ENCODE measurements at places on chromosomes 3 and 15.

- no peak for DNase-seq
Observed at GRCh38 chr3:159322322-159322939, 520.6 kb downstream of the MFSD1 start.

- no peak for DNase-seq
Observed at GRCh38 chr15:58520464-58520863, 88.7 kb downstream of the LIPC start.

- no peak for DNase-seq
Observed at GRCh38 chr3:66227915-66228314, 7.1 kb downstream of the SLC25A26 start.

GRCh38 chr15:25789616-25789999 is 73.5 kb downstream of the ATP10A start:
- no peak for DNase-seq

DNA sequence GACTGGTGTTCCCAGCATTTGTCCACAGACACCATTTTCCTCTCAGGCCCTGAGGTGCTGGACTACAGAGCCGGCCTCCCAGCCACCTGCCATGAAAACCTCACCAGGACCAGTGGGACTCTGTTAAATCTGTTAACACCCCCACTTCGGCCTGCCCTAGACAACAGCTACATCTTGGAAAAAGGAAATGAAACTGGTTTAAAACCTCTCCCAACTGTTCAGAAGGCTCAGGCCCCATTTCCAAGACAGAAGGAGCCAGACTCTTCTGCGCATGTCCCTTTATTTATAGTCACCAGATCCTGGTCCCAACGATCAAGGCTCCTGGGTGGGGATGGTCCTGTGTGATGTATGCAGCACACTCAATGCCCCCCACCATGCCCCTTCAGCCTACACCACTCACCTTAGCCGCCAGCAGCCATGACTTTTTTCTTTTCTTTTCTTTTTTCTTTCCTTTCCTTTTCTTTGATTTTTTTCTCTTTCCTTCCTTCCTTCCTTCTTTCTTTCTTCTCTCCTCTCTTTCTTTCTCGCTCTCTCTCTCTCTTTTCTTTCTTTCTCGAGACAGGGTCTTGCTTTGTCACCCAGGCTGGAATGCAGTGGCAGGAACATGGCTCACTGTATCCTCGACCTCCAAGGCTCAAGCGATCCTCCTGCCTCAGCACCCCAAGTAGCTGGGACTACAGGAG is 25.5 kb upstream of the FLNB start:
- no peak for DNase-seq

DNA sequence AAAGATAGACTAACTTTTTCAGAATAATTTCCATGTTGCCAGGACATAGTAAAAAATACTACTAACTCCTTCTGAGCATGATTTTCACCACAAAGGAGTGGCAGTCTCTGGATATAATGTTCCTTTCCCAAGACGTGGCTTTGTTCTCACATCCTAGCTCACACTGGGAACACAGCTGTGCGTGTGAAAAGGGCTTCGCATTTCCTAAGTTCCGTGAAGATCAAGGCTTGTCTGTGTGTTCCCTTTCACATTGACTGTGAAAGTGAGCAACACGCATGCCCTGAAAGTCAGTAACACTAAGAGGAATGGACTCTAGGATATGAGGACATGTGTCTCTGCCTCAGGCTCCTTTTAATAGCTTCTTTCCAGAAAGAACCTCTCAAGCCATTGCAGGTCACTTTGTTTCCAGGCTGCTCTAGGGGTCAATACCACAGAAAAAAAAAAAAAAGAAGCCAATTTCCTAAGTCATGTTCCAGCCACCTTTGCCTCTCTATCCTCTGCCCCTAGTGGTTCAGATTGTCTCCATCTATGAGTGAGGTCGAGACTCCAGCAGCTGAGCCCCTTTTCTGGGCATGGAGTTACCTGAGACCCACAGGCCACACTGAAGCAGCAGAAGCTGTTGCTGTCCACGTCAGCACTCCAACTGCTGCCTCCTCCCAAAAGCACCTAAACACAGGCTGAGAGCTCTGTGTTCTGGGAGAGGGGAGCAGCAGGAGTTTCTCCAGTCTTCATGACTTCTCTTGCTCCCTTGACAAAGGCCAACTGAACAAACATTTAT is 355.9 kb downstream of the RSL24D1 start:
- DNase-seq: no peak

DNA sequence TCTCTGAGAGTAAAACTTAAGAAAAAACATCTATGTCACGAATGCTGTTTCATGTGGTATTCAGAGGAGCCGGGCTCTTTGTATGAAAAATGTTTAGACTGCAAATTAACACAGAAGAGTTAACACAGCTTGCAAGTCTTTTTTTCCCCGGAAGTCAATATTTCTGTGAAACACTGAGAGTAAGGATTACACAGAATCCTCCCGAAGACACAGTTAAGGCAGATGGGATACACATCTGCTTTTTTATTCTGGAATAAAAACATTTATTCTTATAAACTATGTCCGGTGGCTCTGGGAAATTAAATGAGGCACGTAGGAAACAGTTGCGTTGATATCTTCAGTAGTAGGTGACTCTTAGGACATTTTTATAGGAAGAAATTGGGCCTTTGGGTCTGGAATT is 180.6 kb downstream of the PTPRG start:
- no peak for DNase-seq

GRCh38 chr15:89768071-89768500 is 8.0 kb upstream of the MESP2 start:
- no peak for DNase-seq

- DNase-seq: no peak
Observed at GRCh38 chr3:179732661-179733348, 80.0 kb downstream of the USP13 start.

GRCh38 chr3:184777566-184778356 is 34.2 kb upstream of the VPS8 start:
- no peak for DNase-seq

- DNase-seq: no peak
Observed at GRCh38 chr3:31948280-31948679, 32.8 kb downstream of the OSBPL10 start.

DNA sequence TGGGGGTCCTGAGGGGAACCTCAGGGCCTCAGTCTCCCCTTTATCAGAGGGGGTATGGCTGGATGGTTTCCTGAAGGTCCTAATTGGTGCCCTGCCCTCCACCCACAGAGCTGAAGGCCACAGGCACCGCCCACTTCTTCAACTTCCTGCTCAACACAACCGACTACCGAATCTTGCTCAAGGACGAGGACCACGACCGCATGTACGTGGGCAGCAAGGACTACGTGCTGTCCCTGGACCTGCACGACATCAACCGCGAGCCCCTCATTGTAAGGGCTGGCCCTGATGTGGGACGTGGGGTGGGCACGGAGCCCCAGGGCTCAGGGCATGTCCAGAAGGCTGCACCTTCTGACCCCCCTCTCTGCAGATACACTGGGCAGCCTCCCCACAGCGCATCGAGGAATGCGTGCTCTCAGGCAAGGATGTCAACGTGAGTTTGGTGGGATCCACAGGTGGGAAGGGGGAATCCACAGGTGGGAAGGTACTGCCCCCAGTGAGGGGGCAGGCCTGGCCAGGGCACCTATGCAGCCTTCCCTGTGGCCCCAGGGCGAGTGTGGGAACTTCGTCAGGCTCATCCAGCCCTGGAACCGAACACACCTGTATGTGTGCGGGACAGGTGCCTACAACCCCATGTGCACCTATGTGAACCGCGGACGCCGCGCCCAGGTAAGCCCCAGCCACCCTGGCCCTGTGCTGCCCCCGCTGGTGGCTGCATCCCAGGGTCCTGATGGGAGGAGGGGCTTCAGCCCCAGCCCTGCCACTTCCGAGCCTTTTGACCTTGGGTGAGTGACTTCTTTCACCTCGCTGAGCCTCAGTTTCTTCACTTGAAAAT is 17.5 kb upstream of the GNAT1 start:
- no peak for DNase-seq

DNA sequence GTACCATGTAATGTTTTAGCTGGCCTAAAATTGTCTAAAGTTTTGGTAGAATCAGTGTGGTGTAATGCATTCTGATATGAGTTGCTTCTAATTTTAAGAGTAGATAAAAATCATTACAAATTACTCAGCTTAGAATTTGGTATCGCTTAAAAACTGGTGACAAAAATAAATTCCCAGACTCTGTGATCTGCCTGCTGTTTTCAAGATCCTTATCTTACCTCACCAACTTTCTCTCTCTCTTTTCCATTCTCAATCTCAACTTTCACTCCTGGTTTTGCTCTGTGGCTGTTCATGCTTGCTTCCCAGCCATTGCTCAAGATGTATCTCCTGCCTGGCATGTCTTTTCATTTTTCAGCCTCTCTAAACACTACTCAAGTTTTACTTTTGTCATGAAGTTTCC is 45.7 kb downstream of the TCF12 start:
- DNase-seq: no peak

DNA sequence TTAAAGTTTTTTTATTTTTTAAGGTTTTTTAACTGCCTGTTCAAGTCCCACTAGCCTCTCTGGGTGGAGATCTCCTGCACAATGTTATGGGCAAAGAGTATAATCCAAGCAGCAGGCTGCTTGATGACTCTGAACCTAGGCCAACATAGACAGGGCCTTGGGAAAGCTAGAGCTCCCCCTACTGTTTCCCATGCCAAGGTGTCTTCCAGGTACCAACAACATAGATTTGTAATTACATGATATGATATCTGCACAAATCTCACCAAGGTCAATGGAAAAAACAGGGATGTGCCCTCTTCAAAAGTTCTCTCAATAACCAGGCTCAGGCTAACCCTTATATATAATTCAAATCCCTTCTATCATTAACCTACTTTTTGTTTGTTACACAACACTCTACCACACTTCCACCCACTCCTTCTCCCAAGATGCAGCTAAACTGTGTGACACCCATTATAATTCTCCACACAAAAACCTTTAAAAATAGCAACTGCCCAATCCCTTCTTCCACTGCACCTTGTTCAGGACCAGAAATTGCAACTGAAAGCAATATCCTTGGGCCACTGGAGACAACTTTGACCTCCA is 43.8 kb downstream of the RBM15B start:
- DNase-seq: no peak

GRCh38 chr3:140509534-140509933 is 168.3 kb upstream of the TRIM42 start:
- no peak for DNase-seq

- no peak for DNase-seq
Observed at GRCh38 chr3:108097322-108098002, 6.6 kb upstream of the CD47 start.

DNA sequence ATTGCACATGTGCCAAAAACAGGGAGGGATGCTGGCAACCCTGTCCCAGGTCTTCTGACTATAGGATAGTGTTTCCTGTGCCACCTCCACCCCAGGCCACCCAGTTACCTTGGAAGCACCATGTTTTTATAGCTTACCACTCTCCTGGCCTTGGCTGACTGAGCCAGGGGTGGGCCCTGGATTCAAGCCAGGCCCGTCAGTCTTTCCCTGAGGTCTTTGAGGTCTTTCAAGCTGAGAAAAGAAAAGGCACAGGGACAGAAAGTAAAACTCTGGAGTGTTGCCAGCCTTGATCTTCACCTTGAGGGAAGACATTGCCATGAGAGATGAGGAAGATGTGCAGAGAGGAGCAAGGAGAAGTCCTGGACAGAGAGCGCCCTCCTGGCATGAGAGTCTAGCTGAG is 46.3 kb downstream of the SYNM start:
- no peak for DNase-seq

- DNase-seq: no peak
Observed at GRCh38 chr3:164144824-164145223, 933.5 kb downstream of the SI start.

- no peak for DNase-seq
Observed at GRCh38 chr15:62607643-62608042, 434.9 kb upstream of the TPM1 start.

DNA sequence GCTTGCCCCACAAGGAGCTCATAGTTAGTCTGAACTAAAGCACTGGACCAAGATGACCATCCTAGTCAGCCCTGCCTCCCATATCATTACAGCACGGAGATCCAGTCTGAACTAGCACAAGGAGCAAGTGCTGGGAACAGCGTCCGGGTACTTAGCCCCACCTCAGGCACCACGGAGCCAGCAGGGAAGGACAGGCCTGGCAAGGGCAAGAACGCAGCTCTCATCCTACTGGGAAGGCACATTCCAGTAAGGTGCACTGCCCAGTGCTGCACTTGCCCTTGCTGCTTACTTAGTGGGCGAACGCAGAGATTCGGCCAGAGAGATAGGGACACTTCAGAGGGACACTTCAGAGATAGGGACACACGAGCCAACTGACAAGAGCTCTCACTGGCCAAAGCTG is 27.6 kb downstream of the SEC61A1 start:
- no peak for DNase-seq

DNA sequence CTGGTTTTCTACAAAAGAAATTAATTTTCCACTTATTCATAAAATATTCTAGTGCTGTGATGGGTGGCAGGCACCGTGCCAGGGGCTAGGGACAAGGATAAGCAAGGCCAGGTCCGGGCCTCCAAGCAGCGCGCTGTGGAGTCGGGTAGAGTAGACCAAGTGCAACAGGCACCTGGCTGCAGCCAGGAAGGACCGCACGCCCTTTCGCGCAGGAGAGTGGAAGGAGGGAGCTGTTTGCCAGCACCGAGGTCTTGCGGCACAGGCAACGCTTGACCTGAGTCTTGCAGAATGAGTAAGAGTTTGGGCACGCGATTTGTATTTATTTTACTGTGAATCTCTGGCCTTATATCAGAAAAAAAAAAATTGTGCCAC is at the start of gene CASR:
CASR (plus strand) TSS at position 148 of the 372 bp plus-strand sequence. CDS start 70,522 bp downstream, outside the sequence.
- no peak for DNase-seq

GRCh38 chr3:142319094-142319493 is 93.7 kb upstream of the GK5 start:
- no peak for DNase-seq

DNA sequence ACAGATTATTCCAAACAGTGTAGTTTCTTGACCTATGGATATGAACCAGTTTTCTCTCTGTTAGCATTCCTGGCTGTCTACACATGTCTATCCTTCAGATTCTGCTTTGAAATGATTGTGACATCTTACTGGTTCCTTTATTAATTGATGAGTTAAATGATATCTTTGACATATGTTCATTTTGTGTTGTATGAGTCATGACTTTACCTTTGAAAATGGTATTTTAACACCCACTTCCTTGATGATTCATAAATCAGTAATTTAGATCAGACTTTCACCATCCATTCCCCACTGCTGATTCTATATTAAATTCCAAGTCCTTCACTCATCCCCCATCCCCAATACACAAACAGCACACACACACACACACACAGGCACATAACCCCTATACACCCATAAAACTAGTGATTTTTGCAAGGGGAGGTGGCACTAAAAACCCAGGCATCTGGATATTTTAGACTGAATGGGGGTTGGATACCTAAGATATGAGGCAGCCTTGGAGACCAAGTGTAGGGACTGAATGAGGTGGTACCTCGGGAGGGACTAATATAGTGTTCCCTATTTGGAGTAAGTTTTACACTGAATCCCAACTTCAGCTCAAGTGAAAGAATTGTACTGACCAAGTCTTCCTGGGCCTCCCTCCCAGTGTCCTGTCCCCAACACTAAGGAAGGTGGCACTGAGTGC is 9.7 kb downstream of the CCK start:
- DNase-seq: no peak
